ENCODE measurements at places on chromosomes 16 and 17.

DNA sequence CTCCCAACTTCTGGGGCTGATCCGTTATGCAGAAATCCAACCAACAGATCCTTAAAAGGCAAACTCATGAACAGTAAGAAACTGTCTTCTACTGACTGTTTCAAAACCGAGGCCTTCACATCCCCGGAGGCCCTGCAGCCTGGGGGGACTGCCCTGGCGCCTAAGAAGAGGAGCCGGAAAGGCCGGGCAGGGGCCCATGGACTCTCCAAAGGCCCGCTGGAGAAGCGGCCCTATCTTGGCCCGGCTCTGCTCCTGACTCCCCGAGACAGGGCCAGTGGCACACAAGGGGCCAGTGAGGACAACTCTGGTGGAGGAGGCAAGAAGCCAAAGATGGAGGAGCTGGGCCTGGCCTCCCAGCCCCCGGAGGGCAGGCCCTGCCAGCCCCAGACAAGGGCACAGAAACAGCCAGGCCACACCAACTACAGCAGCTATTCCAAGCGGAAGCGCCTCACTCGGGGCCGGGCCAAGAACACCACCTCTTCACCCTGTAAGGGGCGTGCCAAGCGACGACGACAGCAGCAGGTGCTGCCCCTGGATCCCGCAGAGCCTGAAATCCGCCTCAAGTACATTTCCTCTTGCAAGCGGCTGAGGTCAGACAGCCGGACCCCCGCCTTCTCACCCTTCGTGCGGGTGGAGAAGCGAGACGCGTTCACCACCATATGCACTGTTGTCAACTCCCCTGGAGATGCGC lies 39.5 kb downstream of the SREBF1 start:
- DNase-seq = no peak

GRCh38 chr17:42018339-42018738 lies 1.1 kb upstream of the DNAJC7 start:
- DNase-seq = no peak

GRCh38 chr16:57538235-57538721 lies 1.9 kb upstream of the CCDC102A start:
- DNase-seq = no peak

GRCh38 chr16:57262841-57263540 lies 17.9 kb downstream of the ARL2BP start:
- peak; percentile 59 for DNase-seq

- DNase-seq = peak; percentile 53
Measured at GRCh38 chr17:62713086-62713881, 85.8 kb downstream of the MRC2 start.

GRCh38 chr16:23330583-23331249 lies 28.6 kb downstream of the SCNN1B start:
- no peak for DNase-seq

GRCh38 chr16:17518441-17518840 lies 47.7 kb upstream of the XYLT1 start:
- DNase-seq = no peak

DNA sequence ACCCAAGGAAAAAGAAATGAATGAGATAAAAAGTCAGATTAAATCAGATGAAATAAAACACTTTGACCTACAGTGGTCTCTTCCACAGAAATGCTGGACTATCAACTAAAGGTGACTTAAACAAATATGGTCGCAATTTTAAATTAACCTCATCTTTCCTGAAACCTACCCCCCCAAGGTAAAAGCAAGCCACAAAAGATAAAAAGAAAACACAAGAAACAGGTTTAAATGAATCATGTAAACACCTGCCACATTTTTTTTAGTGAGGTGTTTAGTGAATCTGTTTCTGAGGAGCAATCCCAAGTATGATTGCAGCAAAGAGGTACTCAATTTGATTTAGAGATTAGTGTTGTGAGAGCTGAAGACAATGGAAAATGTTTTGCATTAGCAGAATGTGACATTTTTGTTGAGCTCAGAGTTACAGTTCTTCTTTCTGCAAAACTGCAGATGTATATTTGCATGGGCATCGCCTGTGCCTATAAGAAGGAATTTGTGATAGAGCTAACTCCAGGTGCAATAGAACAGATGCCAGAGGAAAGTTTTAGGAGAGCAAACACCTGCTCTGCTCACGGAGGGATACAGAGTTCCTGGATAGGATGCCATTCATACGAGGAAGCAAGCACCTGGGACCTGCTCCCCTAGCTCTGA lies 3.4 kb upstream of the MMD start:
- DNase-seq = no peak

DNA sequence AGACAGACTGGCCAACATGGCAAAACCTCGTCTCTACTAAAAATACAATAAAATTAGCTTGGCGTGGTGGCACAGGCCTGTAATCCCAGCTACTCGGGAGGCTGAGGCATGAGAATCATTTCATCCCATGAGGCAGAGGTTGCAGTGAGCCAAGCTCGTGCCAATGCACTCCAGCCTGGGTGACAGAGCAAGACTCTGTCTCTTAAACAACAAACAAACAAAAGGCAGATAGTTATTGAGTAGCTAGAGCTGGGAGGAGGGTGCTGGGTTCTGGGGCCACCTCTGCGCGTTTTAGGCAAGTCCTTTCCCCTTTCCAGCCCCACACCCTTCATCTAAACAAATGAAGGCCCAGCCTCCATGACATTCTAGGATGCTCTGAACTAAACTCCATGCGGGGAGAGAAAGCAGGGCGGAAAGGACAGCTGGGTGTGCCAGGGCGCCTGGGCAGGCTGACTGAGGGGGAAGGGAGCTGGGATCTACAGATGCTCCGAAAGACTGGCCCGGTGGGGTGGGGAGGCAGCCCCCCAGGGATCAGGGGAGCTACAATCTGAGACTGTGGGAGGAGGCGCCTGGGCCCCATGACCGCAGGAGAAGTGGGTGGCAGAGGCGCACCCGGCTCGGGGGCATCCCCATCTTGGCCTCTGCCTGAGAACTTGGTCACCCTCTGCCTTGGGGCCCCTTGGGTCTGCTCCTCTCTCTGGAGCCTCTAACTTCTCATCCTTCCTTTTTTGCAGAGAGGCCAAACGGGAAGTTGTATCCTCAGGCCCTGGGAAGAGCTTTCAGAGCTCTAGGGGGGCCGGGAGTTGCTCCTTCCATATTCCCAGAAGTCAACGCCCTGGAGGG lies 910 bp downstream of the ITGAL start:
- no peak for DNase-seq

DNA sequence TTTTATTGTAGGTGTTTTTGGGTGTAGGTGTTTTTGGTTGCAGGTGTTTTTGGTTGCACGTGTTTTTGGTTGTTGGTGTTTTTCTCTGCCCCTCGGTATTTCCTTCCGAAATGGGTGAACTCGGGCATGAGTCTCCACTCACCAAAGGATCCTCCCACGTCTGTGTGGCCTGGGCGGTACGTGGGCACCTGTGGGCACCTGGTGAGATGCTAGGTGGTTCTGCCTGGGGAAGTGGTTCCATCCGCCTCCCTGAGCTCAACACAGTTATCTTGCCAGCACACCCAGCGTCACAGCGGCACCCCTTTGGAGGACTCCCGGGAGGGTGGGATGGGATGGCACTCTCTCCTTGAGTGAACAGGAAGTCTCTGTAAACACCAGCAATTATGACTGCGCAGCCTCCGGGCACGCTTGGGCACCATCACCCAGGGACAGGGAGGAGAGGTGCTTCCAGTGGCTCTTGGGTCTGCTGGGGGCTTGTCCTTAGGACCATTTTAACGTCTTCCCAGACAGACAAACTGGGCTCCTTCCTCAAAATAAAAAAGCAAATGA lies 29.8 kb downstream of the COX4I1 start:
- no peak for DNase-seq

DNA sequence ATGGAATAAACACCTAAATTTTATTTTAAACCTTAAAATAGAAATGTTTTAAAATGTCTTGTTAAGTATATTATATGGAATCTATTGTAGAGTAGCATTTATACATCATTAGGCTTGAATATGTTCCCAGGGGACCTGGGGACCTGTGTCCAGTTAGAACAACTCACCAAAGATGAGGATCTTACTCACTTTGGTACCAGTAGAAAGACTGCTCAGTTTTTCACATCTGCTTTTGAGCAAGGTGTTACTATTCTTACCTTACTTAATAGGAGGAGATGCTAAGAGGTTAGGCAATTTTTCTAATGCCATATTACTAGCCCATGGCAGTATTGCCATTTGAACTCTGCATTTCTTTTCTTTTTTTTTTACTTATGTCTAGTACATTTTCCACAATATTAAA lies 14.7 kb downstream of the STXBP4 start:
- DNase-seq = no peak

GRCh38 chr16:80614908-80615671 lies 74.3 kb downstream of the DYNLRB2 start:
- no peak for DNase-seq

DNA sequence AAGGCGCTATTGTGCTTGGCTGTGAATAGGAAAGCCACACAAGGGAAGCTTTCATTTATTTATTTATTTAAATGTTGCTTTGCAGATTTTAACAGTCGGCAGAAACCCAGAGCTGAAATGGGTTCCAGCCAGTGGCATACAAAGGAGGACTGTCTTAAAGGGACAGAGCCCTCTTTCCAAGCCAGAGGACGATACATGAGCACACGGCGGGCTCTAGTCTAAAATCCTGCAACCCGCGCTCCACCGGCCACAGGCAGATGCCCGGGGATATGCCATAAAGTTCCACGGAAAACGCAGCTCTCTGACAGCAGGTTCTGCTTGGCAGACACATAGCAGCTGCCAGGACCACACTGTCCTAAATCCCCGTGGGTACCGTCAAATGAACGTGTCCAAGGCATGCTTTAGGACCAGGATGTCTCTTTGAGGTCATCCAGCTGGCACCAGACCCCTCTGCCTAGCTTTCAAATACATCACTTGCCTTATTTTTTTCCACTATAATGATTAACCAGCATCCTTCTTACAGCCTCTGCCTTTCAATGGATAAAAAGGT lies 64.6 kb downstream of the CYTH1 start:
- peak; percentile 62 for DNase-seq

- no peak for DNase-seq
Measured at GRCh38 chr16:49464093-49464492, 90.5 kb downstream of the C16orf78 start.

- peak; percentile 57 for DNase-seq
Measured at GRCh38 chr17:42405963-42406495, 17.0 kb downstream of the CAVIN1 start.

GRCh38 chr17:1039123-1039507 lies 42.2 kb downstream of the TIMM22 start:
- no peak for DNase-seq

DNA sequence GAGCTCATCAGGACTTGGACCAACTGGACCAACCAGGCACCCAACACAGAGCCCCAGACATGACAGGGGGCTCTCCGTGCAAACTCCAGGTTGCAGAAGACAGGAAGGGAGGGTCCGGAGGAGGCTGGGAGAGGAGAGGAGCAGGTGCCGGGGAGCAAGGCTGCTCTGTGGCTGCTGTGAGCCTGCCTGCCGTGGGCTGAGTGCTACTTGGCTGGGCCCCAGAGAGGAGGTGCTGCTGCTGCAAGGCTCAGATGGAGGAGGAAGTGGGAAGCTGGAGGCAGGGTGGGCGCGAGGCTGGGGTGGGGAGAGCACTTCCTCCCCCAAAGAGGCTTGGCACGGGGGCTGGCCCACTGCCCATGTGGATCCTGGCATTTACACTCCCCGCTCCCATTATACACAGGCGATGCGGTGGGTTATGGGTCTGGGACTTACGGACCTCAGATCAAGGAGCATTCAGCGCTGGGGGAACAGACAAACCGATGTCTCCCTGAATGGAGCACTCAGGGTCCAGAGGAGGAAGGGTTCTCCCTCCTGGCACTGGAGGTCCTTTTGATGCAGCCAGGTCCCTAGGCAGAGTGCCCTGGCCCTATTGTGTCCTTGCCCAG lies 15.9 kb downstream of the EPOP start:
- DNase-seq = peak; percentile 38

GRCh38 chr17:29718446-29719039 lies 95.8 kb upstream of the CORO6 start:
- no peak for DNase-seq

- no peak for DNase-seq
Measured at GRCh38 chr17:56596691-56597494, 3.4 kb downstream of the NOG start.

GRCh38 chr16:30398661-30399434 lies 3.6 kb downstream of the ZNF48 start:
- no peak for DNase-seq

- no peak for DNase-seq
Measured at GRCh38 chr16:28167730-28168129, 44.0 kb downstream of the XPO6 start.

- DNase-seq = no peak
Measured at GRCh38 chr16:89343501-89344457, 126.3 kb downstream of the ZNF778 start.

DNA sequence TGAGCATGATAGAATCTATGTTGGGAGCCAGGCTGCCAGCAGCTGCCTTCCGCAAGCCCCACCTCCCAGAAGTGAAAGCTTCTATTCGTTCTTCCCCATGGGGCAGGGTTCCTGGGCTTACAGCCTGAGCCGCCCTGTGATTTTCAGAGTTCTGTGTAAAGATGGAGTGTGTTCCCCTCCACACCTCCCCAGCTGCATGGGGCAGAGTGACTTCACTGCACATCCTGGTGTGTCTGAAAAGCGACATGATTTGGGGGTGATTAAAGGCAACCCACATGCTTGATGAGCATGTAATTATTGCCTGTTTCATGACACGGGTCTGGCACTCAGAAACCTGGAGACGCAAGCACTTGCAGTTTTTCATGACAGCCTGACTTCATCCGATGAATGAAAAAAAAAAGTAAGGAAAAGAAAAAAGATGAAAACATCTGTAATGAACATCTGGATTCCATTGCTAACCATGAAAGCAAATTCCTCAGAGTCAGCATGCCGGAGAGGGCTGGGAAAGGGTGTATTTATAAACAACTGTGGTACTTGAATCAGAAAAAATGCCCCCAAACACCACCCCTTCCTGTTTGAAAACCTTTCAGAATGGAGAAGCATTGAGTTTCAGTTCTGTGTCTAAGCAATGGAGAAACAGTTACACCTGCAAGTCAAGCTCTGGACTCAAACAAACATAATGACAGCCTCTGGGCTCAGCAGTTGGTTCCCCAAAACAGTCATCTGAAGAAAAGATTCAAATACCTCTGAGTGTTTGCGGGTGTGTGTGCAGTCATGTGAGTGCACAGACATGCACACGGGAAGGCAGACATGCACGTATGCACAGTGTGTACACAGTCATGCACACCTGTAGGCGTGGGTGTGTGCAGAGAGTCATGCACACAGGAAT lies 266.0 kb downstream of the ENGASE start:
- DNase-seq = no peak
